ENCODE measurements at places on chromosomes 11 and 22.

GRCh38 chr11:6572215-6572614 is 31.2 kb downstream of the RRP8 start:
- DNase-seq = no peak

GRCh38 chr11:61586792-61587430 is 6.0 kb upstream of the SYT7 start:
- DNase-seq = no peak

DNA sequence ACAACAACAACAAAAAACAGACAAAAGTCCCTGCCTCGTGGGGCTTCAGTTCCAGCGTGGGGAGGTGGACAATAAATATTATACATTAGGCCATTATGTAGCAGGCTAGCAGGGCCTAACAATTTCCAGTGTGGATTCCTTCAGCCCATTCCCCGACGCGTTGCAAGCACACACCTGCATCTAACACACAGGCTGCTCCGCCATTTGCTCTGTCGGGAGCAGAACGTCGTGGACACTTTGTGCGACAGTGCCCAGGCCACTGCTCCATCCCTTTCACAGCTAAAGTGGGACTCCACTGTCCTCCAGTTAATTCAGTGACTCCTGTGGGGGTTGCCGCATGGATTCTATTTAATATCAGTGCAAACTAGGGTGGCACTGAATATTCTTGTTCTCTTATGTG is 10.9 kb upstream of the FGF3 start:
- no peak for DNase-seq

DNA sequence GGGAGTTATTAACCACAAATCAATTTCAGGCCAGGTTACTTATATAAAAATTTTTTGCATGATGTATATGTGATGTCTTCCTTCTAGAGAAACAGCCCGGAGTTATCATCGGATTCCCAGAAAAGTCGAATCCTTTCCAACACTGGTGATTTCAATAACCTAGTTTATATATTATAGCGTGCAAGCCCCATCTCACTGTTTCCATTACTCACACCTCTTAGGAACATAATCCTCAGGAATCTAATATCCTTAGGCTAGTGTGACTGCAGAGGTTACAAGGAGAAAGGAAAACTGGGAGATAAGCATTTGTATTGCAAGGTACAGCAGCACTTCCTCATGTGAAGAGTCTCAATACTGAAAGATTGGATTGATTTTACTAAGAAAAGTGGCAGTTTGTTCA is 20.3 kb downstream of the ARHGAP20 start:
- no peak for DNase-seq

All from activated T-cell treated with anti-CD3 and anti-CD28 coated beads for 24 hours (primary cell).